ENCODE measurements at places on chromosomes 7 and 10.

GRCh38 chr7:50142425-50143017 lies 49.5 kb upstream of the ZPBP start:
- peak; percentile 15 for DNase-seq

- DNase-seq, result no peak
Observed at GRCh38 chr7:135789956-135790355, 41.3 kb upstream of the FAM180A start.

- no peak for DNase-seq
Observed at GRCh38 chr7:37390114-37390513, 58.5 kb downstream of the ELMO1 start.

GRCh38 chr10:72254813-72255568 lies 18.7 kb upstream of the DDIT4 start:
- peak; percentile 91 for DNase-seq

GRCh38 chr10:3548702-3549101 lies 236.3 kb downstream of the KLF6 start:
- peak; percentile 9 for DNase-seq

DNA sequence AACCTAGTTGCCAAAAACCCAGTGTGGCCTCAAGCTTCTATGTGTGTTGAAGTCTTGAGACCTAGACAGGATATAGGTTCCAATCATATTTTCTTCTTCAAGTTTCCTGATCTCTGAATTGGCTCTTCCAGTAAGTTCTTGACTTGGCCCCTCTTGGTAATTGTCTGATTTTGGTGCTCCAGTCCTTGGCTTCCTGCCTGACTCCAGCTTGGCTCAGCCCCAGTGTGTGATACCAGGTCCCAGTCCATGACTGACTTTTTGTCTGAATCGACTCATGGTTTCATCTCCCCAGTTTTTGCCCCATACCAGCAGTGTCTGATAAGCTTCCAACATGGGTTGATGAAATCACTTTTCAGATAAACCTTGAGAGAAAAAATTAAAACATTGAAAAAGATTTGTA lies 72.3 kb downstream of the FAS start:
- DNase-seq, result no peak

- DNase-seq, result no peak
Observed at GRCh38 chr7:150403376-150404171, 24.4 kb downstream of the ZNF775 start.

DNA sequence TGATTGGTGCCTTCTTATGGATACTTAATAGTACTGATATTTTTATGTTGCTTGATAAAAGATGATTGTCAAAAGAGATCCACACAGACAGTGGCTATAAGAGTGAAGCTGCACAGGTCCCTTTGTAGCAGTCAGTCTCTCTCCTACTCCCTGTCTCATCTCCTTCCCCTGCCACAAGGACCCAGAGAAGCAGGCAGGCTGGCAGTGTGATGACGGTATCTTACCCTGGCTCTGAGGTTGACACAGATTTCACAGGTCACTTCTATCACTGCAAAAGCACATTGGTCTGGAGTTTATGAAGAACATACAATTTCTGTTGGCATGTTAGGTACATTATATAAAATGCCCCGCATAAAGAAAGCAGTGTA lies 64.4 kb upstream of the AHR start:
- DNase-seq, result peak; percentile 21

DNA sequence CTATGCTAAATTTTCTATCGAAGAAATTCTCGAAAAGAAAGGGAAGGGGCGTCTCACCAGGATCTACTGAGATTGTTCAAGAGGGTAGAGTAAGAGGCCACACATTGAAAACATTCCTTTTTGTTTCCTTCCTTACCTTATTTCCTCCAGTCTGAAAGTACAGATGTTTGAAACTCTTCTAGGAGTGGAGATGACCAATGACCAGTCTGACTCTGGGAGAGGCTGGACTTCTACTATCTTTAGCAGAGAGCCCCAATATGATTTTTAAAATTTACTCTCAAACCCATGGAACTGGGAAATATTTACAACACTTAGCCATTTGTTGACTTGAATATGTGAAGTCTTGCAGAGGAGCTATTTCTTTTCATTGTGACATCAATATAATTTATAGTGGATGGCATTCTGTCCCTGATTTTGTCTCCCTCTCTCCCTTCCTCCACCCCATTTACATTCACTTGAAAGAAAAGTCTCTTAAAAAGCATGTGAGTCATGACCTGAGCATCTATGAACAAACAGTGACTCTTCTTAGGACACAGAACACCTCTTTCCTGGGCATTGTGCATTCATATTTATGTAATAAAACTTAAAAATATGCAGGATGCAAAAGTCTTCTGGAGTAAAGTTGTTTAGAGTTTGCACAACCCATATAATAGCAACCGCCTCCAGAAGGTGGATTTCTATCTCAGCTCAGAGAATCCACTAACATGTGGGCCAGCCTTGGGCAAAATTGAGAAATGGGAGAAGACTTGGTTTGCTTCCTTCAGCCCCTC lies 31.2 kb upstream of the BMPER start:
- peak; percentile 71 for DNase-seq

DNA sequence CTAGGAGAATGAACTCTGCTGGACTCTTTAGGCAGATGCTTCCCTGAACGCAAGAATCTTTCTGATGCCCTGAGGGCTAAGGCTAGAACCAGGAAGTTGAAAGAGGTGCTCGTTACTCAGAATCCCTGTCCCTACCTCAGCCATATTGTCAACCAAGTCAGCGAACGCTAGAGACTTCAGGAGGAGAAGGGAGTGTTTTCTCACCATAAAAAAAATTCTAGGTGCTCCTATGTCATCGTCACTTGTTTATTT lies 359.4 kb downstream of the PRPF18 start:
- DNase-seq, result no peak

- no peak for DNase-seq
Observed at GRCh38 chr7:123131556-123131955, 68.2 kb downstream of the SLC13A1 start.

DNA sequence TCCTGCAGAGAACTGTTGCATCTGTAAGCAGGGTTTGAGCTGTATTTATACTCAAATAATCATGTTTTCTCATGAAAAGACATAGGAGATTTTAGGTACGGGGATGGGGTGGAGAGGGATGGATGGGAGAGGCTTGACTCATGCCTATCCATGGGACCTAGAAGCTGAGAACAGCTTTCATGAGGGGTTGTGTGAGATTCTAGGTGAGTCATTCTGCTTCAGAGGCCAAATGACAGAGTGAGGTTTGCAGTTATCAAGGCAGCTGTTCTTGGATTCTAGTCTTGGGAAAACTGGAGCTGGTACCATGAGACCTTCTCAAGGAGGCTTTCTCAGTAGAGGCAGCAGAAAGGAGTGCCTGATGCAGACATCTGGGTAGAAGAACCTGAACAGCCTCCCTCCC lies 746.9 kb downstream of the TYW1 start:
- no peak for DNase-seq

DNA sequence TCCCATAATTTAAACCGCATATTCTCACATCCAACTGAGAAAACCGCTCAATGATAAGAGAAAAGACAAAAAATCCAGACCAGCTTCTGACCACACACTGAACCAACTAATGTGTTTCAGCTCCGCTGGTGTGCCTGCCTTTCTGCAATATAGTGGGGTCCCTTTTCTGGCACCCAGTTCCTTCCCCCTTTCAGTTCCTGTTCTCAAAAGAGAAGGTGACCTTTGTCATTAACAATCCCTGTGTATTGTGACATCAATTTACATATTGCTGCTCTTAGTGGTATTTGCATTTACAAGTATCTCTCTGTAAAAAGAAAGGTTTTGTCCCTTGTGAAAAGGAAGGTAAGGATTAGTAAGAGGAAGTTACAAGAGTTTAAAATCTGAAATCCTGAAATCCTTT lies 1.4 kb downstream of the PPP1R17 start:
- no peak for DNase-seq

DNA sequence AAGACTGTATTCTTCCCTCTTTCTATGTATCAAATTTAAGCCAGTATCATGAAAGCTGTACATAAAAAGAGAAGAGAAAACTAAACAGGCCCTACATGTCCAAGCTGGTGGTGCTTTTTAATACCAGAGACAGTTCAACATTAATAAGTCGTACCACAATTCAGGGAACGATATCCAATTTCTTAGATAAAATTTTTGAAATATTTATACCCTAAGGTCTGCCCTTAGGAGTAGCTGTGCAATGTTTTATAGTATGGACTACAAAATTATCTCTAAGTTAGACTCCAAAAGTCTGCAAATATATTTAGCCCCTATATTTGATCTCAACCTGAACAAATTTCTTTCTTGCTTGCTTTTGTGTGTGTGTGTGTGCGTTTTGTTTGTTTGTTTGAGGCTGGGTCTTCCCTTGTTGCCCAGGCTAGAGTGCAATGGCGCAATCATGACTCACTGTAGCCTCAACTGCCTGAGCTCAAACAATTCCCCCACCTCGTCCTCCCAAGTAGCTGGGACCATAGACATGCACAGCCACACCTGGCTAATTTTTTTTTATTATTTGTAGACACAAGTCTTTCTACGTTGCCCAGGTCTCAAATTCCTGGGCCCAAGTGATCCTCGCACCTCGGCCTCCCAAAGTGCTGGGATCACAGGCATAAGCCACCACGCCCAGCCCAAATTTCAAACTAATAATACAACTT lies 13.2 kb downstream of the ARHGAP19 start:
- peak; percentile 78 for DNase-seq

DNA sequence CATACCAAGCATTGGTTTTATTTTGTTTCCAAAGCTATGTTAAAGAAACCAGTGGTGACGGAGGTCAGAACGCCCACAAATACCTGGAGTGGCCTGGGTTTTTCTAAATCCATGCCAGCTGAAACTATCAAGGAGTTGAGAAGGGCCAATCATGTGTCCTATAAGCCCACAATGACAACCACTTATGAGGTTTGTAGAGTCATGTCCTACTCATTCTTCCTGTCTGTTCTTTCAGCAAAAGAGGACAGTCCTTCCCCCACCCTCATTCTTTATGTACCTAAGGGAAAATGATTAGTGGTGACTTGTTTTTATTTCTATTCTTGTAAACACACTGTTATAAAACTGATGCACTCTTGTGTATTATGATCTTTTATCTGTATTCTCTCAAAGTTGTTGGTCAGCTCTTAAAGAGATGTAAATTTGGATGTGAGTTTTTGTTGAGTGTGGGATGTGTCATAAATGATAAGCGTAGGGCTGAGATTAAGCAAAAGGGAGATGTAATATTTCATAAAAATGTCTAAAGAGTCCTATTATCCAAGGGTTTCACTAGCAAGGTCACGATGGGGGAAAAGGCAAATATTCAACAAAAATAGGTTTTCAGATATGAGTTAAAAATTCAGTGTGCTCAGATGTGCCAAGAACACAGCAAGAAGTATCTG lies 294.4 kb downstream of the BICC1 start:
- DNase-seq, result no peak

DNA sequence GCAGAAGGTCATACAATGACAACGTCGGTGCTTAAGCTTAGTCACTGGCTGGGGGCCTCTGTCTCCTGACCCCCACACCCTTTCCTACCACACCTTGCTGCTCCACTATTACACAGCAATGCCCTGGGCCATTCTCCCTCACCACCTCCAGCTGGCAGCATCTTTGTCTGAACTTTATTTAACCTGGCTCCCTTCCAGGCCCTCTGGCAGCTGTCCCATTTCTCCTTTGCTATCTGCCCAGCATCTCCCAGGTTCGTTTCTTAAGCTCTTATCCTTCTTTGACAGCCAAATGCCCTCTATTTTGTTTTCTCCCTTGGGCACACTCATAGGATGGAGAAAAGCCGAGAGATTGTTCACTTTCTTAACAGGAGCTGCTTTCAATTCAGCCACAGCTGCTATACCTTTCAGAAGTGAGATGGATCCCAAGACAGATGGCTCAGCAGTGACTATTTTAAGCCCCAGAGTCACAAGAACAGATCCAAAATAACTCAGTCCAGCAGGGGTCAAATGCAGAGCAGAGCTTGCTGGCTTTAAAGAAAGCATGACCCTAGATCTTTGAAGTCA lies 1277.1 kb upstream of the AUTS2 start:
- DNase-seq, result no peak

DNA sequence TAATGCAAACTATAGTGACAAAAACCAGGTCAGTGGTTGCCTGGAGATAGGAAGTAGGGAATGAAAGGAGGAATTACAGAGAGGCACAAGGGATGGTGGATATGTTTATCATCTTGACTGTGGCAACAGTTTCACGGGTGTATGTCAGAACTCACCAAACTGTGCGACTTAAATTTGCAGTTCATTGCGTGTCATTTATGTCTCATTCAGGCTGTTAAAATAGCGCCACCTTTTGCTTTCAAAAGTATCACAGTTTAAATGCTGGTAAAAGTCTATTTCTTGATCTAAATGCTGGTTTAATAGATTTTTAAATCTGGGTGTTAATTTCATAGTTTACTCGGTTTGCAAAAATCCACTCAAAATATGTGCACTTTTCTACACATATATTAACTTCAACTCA lies 51.0 kb downstream of the PTTG1IP2 start:
- peak; percentile 21 for DNase-seq

DNA sequence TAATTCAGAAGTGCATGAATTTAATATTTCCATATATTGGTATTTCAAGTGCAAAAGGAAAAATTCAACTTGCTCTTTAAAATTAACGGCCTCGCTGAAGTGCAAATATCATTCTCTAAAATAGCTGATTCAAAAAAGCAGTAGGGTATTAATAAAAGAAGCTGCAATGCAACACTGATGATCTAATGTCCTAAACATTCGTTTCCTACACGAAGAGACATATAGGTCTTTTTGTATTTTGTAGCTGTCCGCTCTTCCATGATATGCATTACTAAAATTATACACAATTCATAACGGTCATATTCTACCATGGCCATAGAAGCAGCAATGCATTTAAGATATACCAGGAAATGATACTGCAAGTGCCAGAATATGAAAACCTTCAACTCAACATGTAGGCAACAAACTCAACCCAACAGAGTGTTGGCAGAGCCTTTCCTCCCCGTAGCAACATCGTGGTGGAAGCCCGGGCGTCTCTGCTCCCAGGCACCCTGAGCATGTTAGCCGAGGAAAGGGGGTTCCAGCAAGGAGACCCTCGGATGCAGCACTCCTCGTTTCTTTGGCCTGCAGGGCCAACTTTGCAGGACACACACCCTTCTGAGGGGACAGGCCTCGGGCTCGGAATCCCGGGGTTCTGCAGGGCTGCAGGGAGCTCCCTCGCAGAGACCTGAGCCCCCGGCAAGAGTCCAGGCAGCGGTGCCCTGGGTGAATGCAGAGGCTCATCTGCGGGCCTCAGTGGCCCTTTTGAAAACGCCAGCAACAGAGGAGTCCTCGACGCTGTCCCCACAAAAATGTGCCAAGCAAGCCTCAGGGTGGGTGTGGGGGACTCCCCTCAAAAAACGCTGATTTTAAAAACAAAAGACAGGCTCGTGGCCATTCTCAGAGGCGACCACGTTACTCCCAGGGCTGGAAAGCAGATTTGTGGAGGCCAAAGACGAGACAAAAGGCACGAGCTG lies 1.6 kb downstream of the FAM171A1 start:
- no peak for DNase-seq

GRCh38 chr7:50270531-50271018 lies 33.9 kb upstream of the IKZF1 start:
- no peak for DNase-seq

DNA sequence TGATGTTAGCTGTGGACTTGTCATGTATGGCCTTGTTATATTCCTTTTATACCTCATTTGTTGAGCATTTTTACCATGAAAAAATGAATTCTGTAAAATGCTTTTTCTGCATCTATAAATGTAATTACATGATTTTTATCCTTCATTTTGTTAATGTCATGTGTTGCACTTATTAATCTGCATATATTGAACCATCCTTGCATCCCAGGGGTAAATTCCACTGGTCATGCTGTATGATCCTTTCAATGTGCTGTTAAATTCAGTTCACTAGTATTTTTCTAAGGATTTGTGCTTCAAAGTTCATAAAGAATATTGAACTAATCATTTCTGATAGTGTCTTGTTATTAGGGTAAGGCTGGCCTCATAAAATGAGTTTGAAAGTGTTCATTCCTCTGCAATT lies 31.9 kb upstream of the AHR start:
- DNase-seq, result peak; percentile 7

GRCh38 chr7:136061433-136061832 lies 84.3 kb upstream of the MTPN start:
- no peak for DNase-seq

All from amniotic epithelial cell (primary cell).